ENCODE measurements at places on chromosomes 12 and 14. TPM values are rescaled to one million over a fixed set of nuclear protein-coding genes. Genes with fewer than 3 reads are reported as not detected.

FAM161B gene
- polyA plus RNA-seq = 15.8 TPM

FLRT2 gene
- polyA plus RNA-seq = 221 TPM

SLC10A1 gene
- 0.19 TPM for polyA plus RNA-seq

AQP2 gene
- polyA plus RNA-seq = 170 TPM

MYO1H gene
- 3.9 TPM for polyA plus RNA-seq

RTL1 gene
- polyA plus RNA-seq = 0.13 TPM

DYNC1H1 gene
- 318 TPM for polyA plus RNA-seq

SERPINA9 gene
- polyA plus RNA-seq = not detected

EFCAB11 gene
- polyA plus RNA-seq = 14.7 TPM

DNA sequence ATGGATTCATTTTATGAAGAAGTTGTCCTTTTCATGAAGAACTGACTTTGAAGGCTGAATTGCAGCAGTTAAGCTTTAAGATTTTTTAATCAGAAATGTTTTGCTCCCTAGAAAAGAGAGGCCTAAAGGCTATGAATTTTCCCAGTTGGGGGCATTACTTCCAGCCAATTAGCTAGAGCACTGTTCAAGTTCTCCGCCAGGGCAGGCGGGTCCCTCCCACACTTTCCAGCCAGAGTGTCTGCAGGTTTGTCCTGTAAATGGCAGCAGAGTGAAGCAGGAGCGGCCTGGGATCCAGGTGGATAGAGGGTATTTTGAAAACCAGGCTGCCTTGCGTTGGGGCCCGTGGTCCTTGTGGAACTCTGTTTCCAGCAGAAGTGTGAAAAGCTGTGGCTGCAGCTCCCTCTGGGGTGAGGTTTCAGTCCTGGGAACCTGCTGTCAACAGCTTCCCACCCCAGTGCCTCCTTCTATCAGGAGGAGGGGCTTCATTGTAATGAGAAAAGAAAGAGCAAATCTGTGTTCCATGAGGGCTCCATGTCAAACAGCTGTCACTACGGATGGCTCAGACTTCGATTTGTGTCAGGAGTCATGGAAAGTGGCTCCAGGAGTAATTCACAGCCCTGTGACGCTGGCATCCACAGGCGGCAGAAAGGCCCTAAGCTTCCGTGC lies 210.7 kb upstream of the TMEM132C start:
- DNase-seq = no peak

DNA sequence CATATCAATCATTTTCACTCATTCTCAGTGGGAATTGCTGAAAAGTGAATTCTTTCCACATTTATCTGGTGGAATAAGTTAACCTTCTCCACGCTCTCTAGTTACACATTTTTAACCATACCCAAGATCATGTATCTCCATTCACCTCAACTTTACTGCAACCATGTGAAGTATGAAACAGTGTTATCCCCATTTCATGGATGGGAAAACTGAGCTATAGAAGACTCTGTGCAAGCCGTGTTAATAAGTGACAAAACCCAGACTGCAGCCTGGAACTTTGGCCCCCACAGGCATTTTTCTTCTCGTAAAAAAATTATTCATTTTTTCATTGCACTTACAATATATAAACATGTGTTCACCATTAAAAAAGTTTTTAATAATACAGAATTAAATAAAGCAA lies 82.4 kb upstream of the CCND2 start:
- DNase-seq = no peak

DNA sequence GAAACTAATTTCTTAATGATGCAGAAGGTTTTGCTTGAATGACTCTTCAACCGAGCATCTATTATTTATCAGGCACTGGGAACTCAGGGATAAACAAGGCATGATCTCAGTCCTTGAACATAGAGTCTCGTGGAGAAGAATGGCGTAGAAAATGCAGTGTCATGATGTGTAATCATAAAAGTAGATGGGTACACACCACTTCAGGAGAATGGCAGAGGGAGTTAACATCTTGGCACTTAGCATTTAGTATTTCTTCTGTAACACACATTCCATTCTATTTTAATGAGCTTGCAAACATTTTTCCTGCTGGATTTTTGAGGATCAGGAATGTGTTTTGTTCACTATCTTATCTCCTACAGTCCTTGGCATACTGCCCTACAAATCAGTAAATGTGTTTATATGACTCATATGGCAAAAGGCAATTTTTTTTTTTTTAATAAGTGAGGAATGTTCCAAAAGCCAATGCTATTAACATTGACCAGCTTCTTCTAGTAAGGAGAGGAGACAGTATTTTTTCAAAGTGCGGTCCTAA lies 3.8 kb downstream of the TXNRD1 start:
- no peak for DNase-seq

DNA sequence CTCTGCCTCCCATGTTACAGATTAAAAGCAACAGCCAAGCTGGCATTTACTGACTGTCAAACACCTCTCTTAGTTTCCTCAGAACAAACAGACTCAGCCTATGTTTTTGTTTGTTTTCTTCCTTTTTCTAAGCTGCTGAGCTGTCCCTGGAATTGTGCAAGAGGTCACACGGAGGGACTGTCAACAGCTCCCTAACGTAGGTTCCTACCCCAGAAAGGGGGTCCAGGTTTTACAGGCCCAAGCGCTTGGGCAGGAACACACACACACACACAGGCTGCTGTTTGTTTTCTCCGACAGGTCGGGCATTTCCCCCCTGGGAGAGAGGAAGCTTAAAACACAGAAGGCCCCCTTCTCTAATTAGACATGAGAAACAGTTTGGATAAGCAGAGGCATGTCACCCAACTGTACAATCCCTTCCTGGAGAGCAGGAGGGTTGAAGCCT lies 739.6 kb upstream of the TBX3 start:
- no peak for DNase-seq

DNA sequence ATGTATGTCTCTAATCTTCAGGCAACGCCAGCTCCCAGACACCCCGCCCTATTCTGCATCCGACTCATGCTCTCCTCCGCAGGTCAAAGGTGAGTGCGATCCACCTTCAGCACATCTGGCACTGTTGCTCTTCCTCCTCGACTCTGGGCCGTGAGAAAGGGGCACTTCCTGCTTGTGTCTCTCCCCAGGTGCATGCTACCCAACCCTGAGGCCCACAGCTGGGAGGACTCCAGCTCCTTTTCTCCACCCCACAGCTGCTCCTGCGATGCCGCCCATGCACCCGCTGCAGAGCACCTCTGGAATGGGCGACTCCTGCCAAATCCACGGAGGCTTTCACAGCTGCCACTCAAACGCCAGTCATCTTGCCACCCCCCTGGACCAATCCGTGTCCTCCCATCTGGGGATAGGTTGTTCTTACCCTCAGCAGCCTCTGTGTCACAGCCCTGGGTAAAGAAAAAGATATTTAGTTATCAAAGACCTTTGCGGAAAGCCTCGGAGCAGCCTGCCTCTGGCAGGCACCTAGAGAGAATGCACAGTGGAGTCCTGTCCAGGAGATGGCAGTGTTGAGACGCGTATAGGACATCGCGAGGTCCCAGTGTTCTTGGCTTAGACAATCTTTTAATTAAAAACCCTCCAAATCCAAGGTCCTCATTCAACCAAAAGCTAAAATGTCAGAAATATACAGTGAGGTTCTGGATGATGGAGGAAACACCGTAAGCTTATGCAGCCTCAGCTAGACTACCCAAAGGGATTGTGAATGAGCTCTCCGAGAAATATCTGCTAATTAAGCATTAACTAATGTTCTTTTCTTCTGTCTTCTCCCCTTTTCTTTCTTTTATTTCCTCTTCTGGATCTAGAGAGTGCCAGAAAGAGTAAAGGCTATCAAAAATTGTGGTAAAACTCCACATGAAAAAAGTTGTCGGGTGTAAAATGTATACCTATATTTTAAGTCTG lies 54.3 kb downstream of the MYRFL start:
- peak; percentile 69 for DNase-seq

DNA sequence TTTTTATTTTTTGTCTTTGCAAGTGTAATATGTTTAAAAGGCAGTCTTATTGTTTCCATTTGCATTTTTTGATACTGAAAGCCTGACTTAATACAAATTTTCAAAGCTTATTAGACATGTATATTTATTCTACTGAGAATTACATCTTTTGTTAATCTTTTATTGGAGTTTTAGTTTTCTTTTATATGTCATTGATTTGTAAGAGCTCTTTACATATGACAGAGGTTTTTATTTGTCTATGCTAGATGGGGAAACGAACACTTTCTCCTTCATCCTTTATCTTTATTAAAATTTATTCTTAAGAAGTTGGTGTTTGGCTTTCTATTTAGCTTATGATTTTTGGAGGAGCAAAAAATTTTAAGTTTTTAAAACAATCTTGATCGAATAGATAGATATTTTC lies 234.4 kb upstream of the SRRM4 start:
- DNase-seq = no peak

- DNase-seq = no peak
Measured at GRCh38 chr14:70832561-70833305, 23.4 kb upstream of the MAP3K9 start.

DNA sequence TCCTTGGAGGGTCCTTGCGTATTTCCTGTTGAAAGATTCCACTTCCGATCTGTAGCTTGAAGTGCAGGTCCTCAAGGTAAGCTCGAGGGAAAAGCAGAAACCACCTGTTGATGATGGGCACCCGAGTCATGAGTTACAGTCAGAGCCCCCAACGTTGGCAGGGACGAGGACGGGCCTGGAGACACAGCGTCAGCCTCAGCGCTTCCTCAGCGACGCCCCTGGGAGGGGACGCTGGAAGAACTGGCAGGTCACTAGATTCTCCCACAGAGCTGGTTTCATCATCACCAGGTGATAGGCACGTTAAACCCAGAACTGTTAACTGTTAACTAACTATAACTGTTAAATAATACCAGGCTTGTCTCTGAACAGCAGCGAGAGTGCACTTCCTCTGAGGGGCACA lies 101.8 kb downstream of the TNFAIP2 start:
- DNase-seq = no peak

- DNase-seq = no peak
Measured at GRCh38 chr14:87160989-87161388, 832.0 kb downstream of the GALC start.

Data from renal pelvis (tissue), 12 donors.